ENCODE measurements at places on chromosomes 11 and 22. TPM values are rescaled to one million over a fixed set of nuclear protein-coding genes. Genes with fewer than 3 reads are reported as not detected.

Gene MS4A6A
- total RNA-seq, result 143 TPM

Gene OR52A1
- not detected for total RNA-seq

Gene OR6A2
- 0.06 TPM for total RNA-seq

Gene KLHDC7B
- not detected for total RNA-seq

Gene HSPB2
- 1.3 TPM for total RNA-seq

Gene GAL3ST3
- 0.83 TPM for total RNA-seq

Gene LMF2
- 34.9 TPM for total RNA-seq

Gene ZDHHC24
- total RNA-seq, result 7.6 TPM

Gene KCNE3
- total RNA-seq, result 6.5 TPM

Gene FAM168A
- 31.1 TPM for total RNA-seq

Gene CATSPER1
- total RNA-seq, result not detected

Gene RAC2
- total RNA-seq, result 4.1 TPM

Gene CHST1
- 4.0 TPM for total RNA-seq

Gene HIC2
- 3.7 TPM for total RNA-seq

Gene PATE2
- not detected for total RNA-seq

Gene SLC6A5
- total RNA-seq, result not detected

Gene ANKK1
- 0.29 TPM for total RNA-seq

Gene P2RY6
- total RNA-seq, result 2.3 TPM

Gene RAB38
- total RNA-seq, result 0.75 TPM

Gene KRTAP5-4
- total RNA-seq, result not detected

Gene PIWIL4
- 3.2 TPM for total RNA-seq

Gene PIM3
- total RNA-seq, result 36.1 TPM

Gene OR52M1
- total RNA-seq, result not detected

Gene OR51E1
- total RNA-seq, result 1.2 TPM

Gene ADAMTS15
- total RNA-seq, result 10.1 TPM

Gene TENM4
- total RNA-seq, result 9.6 TPM

Gene GRK3
- total RNA-seq, result 5.1 TPM

Gene ACRV1
- not detected for total RNA-seq

Gene APOA1
- not detected for total RNA-seq

Gene SMC1B
- total RNA-seq, result not detected

Gene GRM5
- total RNA-seq, result not detected

Gene DBX1
- total RNA-seq, result not detected

Gene BTBD18
- not detected for total RNA-seq

Gene TCP11L1
- total RNA-seq, result 62.7 TPM

Gene CALCB
- total RNA-seq, result not detected

Gene ATP6V1E1
- 194 TPM for total RNA-seq

Gene SLC22A6
- total RNA-seq, result not detected

Gene GVQW3
- total RNA-seq, result 0.84 TPM

Gene CRYBB3
- total RNA-seq, result not detected

Gene PAMR1
- 14.5 TPM for total RNA-seq

Gene CD82
- total RNA-seq, result 14.1 TPM

Gene SPATA19
- total RNA-seq, result not detected

Gene MYO7A
- total RNA-seq, result 9.1 TPM

Gene BRD1
- 54.1 TPM for total RNA-seq

Gene OR8B12
- total RNA-seq, result not detected

Gene CCDC15
- total RNA-seq, result 0.42 TPM

Gene FAM83F
- total RNA-seq, result 0.40 TPM

Gene SOX10
- 29.5 TPM for total RNA-seq

Gene OR5AP2
- total RNA-seq, result not detected
